ENCODE measurements at places on chromosomes 7 and 10.
A peak's percentile ranks its signal among the peaks of the same experiment; 100 is the strongest.

GRCh38 chr10:122141821-122142640 is 129.1 kb upstream of the BTBD16 start:
- no peak for DNase-seq

GRCh38 chr7:65001291-65001814 is 5.1 kb downstream of the ERV3-1 start:
- no peak for DNase-seq

- DNase-seq, result no peak
Measured at GRCh38 chr10:126351021-126351420, 37.3 kb downstream of the ADAM12 start.

DNA sequence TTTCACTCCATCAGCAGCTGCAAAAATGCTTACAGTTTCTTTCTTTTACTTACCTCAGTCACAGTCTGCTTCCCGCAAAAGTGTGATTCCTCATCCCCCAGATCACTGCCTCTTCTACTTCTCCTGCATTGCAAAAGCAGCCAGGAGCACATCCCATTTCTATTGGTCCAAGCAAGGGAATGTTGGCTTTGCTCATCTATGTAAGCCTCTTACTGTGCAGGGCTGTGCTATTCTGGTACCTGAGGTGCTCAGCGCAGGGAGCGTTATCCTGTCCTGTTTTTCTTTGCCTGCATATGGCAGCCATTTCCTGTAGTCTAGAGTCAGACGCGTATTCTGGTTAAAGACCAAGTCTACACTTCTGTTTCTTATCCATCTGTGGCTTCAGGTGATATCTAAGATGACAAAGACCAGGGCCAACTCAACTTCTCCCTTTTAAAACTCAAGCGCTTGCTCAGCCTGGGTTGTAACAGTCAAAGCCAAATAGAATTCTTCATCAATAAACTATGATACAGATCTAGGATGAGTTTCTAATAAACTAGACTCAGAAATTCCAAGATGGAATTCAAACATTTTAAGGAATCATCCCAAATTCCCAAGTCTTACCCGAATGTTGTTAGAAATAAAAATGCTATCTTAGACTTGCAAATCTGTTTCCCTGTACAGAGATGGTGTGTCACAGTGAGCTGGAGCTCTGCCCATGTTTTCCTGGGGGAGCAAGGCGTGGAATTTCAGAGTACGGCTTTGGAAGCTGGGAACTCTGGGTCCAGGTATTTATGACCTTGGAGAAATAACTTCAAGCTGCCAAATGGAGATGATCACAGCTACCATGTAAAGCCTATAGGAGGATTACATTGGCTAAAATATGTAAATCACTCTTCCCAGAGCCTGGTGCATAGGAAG is 6.1 kb upstream of the RBM17 start:
- no peak for DNase-seq

- no peak for DNase-seq
Measured at GRCh38 chr7:77248154-77248553, 48.5 kb upstream of the FGL2 start.

DNA sequence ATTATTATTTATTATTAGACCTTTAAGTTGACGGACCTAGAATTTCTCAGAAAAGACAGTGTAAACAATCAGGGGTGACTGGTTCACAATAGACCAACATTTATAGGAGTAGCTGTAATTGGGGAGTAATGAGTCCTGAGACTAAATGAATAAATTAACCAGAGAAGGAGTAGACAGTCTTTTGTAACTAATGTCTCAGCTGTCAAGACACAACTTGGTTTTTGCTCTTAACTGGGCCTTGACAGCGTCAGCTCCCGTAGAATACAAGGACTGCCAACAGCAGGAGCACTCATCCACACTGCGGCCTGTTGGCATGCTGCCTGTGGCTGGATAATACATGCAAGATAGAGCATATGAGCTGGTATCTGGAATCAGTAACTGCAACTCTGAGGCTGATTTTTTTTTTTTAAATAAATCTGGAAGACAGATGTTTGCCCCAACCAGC is 123.9 kb downstream of the CACNA2D1 start:
- DNase-seq, result peak; percentile 53
